ENCODE measurements at places on chromosomes 3 and 15.
A peak's percentile ranks its signal among the peaks of the same experiment; 100 is the strongest.

- no peak for DNase-seq
Observed at GRCh38 chr3:194212161-194212844, 76.4 kb downstream of the HES1 start.

GRCh38 chr3:123130079-123130750, 63.4 kb downstream of the PDIA5 start:
- no peak for DNase-seq

DNA sequence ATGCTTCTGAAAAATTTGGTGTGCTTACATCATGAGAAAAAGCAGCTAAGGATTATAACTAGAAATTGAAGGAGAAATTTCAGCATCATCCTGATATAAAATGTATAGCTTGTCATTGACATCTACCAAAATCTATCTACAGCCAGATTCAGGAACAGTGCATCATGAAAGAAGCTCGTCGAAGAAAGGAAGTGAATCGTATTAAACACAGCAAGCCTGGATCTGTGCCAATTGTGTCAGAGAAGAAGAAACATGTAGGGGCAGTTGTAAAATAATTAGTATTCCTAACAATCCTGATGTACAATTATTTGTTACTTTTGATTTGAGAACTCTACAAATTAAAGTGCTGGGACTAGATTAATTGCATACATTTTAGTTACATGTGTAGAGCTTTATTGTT, 37.2 kb downstream of the AP4E1 start:
- no peak for DNase-seq

- no peak for DNase-seq
Observed at GRCh38 chr15:25671132-25671531, 192.0 kb downstream of the ATP10A start.

DNA sequence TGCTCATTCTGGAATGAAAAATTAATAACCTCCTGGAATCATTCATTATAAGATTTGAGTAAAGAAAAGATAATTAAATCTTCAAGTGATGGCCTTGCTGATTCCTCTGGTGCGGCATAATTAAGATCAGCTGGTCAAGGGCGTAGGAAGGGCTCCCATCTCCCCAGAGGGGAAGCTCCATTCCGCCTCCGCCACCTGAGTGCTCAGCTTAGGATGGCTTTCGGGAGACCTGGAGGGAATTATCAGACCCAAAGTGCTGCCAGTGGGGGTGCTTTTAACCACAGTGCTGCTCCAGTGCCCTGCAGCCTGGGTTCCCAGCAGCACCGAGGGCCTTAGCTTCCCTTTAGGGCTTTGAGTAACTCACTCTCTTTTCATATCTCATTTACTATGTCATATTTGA, 556.6 kb upstream of the RGMA start:
- DNase-seq = no peak

DNA sequence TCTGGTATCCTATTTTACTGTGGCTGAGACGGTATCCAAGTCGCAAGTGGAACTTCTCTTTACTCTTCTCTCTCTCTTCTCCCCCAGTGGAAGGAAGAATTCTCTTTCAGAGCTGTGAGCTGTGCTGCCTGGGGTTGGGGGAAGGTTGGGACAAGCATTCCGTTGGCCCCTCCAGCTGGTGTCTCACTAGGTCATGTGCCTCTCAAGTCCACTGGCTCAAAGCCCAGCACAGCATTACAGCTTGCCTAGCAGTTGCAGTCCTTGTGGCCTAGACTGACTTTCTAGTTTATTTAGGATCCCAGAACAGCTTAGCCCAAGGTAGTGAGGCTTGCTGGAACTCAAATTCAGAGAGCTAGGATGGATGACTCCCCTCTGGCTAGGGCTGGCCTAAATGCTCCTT, 76.1 kb upstream of the SPATA16 start:
- DNase-seq = no peak

DNA sequence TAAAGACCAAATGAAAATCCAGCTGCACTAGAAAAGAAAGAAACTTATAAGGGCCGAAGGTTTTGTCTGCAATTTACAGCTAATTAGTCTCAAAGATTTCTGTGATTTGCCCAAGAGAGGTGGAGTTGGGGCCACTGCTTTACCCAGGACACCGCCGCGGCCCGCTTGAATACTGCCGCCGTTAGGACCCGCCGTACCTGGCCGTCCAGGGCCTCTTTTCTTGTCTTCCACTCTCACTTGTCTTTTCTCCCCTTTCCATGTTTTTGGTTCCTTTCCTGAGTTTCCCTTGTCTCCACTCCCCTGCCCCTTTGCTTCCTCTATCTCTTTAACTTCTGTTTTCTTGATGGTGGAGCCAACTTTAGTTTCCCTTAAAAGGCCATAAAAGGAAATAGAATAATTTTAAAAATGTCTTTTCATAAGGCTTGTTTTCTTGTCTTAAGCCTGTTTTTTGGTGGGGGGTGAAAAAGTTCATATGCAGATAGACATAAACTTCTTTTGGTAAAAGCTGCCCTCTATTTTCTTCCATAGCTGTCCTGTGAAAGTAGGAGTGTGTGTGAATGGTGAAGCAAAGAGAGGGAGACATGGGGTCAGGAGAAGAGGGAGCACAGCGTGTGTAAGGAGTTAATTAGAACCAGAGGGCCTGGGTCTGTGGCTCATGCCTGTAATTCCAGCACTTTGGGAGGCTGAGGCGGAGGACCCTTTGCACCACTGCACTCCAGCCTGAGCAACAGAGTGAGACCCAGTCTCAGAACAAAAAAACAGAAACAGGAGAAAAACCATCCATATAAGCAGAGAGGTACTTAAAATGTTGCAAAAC, 16.0 kb upstream of the CCNL1 start:
- peak; percentile 21 for DNase-seq

DNA sequence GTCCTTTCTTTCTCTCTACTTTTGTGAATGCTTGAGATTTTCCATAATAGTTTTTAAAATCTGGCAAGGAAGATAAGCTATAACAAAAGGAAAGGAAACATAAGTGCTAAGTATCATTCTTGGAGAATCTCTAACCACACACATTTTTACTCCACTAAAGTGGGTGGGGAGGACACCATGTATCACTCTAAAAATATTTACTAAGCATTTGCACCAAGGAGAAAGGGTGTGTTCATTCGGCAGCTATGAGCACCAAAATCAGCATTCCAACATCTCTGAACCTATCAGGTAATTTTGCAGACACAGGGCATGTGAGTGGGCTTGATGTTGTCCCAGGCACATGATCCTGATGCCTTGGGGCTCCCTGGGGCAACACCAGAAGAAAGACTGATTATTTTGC, 5.5 kb downstream of the B4GALT4 start:
- DNase-seq = no peak

DNA sequence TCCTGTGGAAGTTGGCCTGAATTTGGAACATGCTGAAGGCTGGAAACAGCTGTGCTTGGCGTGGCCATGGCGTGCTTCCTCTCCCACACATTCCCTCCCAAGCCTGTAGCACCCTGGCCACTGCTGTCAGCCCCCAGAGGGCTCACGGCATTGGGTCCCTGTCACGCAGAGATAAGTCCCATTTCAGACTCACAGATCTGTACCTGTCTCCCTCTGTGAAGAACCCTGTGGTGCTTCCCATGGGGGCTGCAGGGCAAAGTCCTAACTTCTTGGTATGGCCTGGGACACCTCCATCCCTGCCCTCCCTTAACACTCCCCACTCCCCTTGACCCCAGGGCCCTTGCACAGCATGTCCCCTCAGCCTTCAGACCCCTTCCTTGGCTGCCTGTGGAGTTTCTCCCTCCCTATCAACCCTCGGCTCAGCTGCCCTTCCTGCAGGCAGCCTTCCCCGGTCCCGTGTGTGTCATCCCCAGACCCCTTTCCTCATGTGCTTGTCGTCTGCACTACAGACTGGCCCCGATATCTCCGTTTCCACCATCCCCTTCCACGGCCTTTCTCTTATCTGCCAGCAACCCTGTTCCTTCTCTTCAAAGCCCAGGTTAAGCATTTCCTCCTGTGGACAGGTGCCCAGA, 28.6 kb downstream of the ABTB1 start:
- DNase-seq = no peak

- no peak for DNase-seq
Observed at GRCh38 chr3:40255532-40255931, 54.0 kb upstream of the EIF1B start.

DNA sequence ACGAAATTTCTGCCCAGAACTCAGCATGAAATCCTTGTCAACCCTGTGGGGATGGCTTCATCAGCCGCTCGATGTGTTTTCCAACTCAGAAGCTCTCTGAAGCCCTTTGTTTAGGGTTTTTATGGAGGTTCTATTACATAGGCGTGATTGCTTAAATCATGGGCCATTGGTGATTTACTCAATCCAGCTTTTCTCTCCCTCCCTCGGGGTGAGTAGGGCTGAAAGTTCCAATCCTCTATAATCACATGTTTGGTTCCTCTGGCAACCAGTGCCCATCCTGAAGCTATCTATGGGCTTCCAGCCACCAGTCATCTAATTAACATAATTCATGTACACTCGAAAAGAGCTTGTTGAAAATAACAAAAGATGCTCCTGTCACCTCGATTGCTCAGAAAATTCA, 51.6 kb downstream of the GATM start:
- DNase-seq = no peak

DNA sequence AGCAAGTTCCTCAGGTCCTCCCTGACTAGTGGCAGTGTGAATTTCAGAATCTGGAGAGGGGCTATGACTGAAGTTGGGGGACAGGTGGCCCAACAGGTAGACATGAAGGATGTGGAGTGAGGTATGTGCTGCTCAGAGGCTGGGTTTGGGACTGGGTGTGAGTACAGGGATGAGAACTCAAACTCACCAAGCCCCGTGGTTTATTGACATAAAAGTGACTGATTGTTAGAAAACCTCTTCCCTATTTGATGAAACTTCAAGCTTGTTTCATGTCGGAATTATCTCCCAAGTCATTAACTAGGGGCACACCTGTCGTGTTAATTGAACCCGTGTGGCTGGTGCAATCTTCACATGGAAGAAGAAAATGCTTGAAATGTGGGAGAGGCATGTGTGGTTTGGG, 27.1 kb downstream of the FGD5 start:
- no peak for DNase-seq

GRCh38 chr15:71252740-71253047, 137.4 kb downstream of the THSD4 start:
- no peak for DNase-seq

DNA sequence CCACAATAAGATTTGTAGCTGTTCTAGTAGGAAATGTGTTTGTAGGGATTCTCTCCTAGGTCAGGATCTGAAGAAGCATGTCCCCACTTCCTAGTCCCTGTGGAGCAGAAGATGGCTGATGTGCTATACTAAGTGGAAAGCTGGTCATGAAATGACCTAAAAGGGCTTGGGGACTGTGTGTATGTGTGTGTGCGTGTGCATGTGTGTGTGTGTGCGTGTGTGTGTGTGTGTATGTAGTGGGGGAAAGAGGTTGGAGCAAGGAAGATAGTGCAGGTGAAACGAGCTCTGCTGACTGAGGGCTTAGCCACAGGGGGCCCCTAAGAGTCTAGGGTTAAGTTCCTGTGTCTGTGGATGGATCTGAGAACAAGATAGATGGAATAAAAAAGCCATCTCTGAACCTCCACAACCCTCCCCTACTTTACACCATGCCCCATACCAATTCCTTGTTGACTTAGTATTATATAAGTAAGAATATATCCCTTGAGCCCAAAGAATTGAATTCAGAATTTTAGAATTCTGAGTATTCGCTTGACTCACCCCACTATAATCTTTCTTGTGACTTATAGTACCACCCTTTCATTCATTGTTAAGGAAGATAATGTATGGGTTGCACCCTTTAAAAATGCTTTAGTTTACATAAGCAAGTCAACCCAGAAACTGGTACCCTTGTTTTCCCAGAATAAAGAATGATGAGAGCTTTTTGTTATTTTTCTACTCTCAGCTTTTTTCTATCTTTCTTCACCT, 96.1 kb downstream of the RPL22L1 start:
- no peak for DNase-seq

DNA sequence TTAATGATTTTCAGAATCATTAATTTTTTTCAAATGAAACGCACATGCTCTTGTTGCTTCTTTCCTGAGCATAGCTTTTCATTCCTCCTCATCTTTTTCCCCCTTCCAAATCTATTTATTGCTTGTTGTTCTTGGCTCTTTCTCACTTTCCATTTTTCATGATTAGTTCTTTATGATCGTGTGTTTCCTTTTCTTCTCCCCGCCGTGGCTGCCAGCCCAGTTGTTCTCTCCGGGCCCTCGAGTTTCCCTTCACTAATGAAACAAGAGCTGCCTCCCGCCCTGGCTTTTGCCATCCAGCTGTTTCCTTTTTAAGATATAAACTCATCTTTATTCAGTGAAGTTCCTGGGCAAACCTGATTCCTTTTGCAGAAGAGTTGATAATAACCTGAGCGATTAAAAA, 170.2 kb upstream of the NR2F2 start:
- no peak for DNase-seq

GRCh38 chr15:68205558-68205944, 419 bp upstream of the CALML4 start:
- DNase-seq = no peak

DNA sequence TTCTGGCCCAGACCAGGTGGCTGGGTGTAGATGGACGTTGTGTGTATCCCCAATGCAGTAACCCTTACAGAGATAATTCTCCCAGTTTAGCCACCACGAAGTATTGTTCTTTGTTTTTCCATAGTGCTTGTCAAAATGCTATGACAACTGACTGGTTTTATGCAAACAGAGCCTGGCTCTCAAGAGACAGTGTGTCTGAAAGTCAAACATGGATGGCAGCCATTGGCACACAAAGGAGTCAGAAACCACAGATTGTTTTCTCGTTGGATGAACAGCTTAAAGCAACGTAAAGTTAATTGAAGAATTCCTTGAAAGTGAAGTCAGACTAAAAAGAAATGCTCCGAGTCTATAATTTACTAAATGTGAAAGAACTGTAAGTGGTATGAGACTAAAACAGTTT, 91.2 kb downstream of the FILIP1L start:
- DNase-seq = no peak

DNA sequence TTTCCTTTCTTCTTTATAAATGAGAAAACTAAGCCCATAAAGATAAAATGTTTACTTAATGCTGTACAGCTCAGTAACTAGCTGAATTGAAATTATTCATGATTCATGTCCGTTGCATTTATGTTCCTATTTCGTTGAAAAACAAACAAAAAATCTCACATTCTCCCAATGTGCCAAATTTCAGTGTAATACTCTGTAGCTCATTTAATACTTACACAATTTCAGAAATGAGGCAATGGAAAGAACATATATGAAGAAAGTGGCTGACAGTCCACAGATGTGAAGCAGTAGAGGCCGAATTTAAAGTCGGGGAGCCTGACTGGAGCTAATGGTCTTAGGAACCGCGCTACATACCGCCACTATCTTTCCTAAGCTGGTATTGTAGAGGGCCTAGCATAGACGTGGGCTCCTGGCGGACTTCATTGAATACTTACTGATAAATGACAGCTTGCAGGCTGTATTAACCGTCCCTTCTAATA, 651 bp downstream of the PLSCR2 start:
- no peak for DNase-seq

DNA sequence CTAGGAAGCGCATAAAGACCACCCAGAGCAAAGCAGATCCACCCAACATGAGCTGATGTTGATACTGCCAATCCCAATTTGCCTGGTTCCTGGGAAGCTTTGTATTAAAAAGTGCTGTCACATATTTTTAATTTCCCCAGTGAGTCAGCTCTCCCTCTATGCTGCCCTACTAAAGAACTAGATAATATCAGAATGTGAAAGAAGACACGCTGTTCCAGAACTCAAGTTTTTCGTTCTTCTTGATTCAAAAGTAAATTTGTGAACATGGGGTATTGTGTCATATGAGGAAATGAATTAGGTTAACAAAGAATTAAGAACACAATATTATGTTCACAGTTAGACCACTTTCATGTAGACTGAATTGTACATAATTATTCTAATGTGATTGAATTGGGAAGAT, 734.2 kb upstream of the ALCAM start:
- DNase-seq = no peak

Measured in activated CD4-positive, alpha-beta T cell treated with anti-CD3 and anti-CD28 coated beads, Interleukin-10, Interleukin-2, amounts not matched to agents 100 ng/mL and 50 ng/mL, durations not matched to agents 16 hours and 8 hours (primary cell).